ENCODE measurements at places on chromosomes 1 and 21.
A peak's percentile ranks its signal among the peaks of the same experiment; 100 is the strongest.

DNA sequence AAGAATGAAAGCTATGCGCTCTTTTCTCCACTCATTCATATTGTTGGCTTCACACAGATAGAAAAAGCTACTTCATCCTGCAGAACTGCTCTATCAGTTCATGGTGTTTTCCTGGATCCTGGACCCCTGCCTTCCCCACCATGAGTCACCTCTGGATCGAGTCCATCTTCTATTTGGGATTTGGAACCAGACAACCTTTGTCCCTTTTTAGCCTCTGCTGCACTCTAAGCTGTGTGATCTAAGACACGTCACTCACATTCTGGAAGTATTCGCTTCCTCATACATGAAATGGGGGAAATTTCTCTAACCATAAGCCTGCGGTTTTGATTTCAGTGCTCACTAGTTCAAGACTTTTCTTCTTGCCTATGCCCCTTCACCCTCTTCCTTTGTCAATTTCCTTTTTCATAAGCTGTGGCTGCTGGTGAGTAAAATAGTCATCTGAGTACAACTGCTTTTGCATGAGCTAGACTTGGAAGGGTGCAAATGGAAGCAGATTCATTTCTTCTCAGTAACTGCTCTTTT is 14.1 kb upstream of the DEGS1 start:
- DNase-seq = no peak

GRCh38 chr1:25197982-25198662 is 34.2 kb downstream of the SYF2 start:
- DNase-seq = no peak

- no peak for DNase-seq
These were observed 9.3 kb downstream of the PODN start for GRCh38 chr1:53071167-53071865.

GRCh38 chr1:44086692-44087474 is 31.7 kb upstream of the KLF17 start:
- DNase-seq = peak; percentile 22
